Muscle of leg (tissue), 16 donors: ENCODE measurements at places on chromosomes 5 and 9. TPM values are rescaled to one million over a fixed set of nuclear protein-coding genes. Genes with fewer than 3 reads are reported as not detected.
A peak's percentile ranks its signal among the peaks of the same experiment; 100 is the strongest.

PTGR1 gene
- total RNA-seq, result 39.4 TPM

LCP2 gene
- 4.4 TPM for total RNA-seq

NKD2 gene
- 2.3 TPM for total RNA-seq

ACTBL2 gene
- not detected for total RNA-seq

GRCh38 chr9:114880291-114880745 is 50.1 kb downstream of the TNFSF8 start:
- peak; percentile 18 for DNase-seq

DNA sequence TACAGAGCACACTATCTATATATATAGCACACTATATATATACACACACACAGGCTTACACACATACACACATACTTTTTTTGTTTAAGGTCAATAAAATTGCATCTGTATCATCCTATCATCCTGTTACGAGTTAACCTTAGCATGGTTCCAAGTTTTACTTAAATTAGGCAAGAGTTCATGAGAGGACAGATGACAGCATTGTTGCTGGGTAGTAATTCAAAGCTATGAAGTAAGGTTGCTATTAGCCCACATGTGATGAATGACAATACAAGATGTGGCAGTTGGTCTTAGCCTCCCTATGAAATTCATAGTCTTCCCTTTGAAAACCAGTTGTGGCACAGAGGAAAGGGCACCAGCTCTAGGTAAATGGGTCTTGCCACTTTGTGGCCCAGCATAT is 438.1 kb downstream of the ACTL7B start:
- DNase-seq, result no peak

DNA sequence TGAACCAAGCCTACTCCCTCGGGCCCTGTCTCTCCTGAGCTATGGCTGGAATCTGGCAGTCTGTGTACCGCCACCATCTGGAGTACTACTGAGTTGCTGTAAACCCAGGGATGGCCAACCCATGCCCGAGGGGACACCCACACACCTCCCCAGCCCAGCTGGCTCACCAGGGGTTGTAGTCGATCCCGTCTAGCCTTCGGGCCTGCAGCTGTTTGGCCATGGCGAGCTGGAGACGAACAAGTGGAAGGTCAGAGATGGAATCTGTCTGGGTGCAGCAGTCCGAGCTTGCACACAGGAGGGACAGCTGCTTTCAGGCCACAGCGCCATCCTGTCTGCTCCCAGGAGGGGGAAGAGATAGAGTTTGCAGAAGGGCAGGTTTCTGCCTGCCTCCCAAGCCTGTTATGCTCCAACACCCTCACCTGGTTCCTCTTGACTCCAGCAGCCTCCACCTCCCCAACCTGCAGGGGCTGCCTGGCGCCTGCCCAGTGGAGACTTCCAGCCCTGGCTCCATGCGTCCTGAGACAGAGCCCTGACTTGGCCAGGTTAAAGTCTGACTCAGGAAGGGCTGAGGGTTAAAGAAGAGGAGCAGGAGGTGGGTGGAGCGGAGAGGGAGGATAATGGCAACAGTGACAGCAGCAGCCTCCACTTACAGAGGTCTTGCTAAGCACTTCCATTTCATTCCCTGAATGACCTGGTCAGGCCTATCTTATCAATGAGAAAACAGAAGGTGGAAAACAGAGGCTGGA is 15.8 kb upstream of the SPOUT1 start:
- peak; percentile 52 for DNase-seq

GRCh38 chr5:32692036-32692746 is 18.9 kb upstream of the NPR3 start:
- no peak for DNase-seq

GRCh38 chr5:151600069-151600665 is 9.0 kb upstream of the FAT2 start:
- DNase-seq, result no peak
